ENCODE measurements at places on chromosomes 1 and 21. TPM values are rescaled to one million over a fixed set of nuclear protein-coding genes. Genes with fewer than 3 reads are reported as not detected.

The CD53 gene
- 20.9 TPM for total RNA-seq

The HFM1 gene
- total RNA-seq, result 4.4 TPM

The CCDC181 gene
- total RNA-seq, result 1.9 TPM

The CDK18 gene
- total RNA-seq, result 28.6 TPM

The PYHIN1 gene
- total RNA-seq, result 2.1 TPM

Measured in ureter (tissue), 1 donor.